ENCODE measurements at places on chromosomes 3 and 15.

- DNase-seq, result no peak
Observed at GRCh38 chr3:72275331-72275751, 490.4 kb upstream of the PROK2 start.

DNA sequence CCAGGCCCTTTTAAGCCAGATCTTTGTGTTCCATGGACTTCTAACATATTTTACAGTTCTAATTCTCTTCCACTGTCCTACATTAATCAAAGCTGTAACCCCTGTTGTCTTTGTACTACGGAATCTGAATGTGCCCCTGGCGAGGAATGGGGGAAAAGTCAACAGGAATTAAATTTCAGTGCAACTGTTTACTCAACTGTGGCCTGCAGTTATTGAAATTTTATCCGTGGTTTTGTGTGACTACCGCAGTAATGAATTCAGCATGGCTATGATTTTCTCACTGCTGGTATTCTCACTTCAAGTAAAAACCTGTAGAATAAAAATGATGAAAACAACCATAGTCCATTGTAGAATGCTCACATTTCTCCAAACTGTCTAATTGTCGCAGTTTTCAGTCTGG, 388.0 kb downstream of the FOXP1 start:
- DNase-seq, result peak; percentile 89

DNA sequence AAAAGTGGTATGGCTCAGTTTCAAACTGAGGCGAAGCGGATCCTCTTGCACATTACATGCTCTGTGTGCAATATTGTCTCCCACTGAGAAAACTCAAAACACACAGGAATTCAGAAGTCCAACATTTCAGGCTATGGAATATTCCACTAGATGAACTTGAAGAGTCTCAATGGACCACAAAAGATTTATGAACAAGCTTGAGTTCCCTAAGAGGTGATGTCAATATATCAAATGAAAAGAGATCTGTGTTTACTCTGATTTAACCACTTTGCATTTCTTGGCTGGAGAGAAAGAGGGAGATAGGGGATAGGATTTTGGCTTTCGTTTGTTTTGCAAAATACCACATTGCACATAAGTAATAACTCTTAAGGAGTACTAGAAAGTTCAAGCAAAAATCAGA, 20.3 kb downstream of the PDZRN3 start:
- peak; percentile 42 for DNase-seq

GRCh38 chr3:85760342-85760741, 801.6 kb downstream of the CADM2 start:
- no peak for DNase-seq

DNA sequence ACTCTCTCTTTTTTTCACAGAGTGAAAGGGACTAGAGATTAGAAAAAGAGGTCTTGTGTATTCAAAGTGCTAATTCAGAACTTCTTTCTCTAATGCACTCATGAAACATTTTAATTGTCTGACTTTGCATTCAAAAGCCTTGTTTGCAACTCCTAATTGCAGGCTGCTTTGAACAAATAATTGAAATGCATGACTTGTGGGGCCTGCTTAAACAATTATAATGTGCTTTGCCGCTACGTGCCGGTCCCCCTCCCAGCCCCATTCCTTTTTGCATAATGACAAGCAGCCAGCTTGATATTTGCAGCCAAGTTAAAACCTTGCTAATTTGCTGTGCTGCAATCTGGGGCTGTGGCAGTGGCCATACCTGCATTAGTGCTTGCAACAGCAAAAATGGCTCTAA, 114.5 kb downstream of the FOXB1 start:
- DNase-seq, result no peak

DNA sequence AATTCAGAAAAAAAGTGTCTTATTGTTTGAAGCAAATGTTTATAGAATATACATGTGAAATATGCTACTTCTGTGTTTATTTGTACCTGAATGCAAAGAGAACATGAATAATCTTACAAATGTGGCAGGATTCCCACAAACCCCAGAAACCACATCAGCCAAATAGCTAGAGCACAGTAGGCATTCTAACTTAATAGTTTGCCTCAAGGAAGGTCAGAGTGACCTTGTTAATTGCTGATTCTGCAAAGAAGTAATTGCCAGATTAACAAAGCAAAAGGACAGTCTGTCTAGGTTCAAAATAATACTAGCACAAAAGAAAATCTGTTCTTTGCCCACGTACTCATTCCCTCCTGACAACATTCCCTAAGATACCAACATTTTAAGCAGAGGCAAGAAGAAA, 604.0 kb downstream of the PYDC2 start:
- DNase-seq, result no peak
